ENCODE measurements at places on chromosomes 2 and 18. TPM values are rescaled to one million over a fixed set of nuclear protein-coding genes. Genes with fewer than 3 reads are reported as not detected.
A peak's percentile ranks its signal among the peaks of the same experiment; 100 is the strongest.

DNA sequence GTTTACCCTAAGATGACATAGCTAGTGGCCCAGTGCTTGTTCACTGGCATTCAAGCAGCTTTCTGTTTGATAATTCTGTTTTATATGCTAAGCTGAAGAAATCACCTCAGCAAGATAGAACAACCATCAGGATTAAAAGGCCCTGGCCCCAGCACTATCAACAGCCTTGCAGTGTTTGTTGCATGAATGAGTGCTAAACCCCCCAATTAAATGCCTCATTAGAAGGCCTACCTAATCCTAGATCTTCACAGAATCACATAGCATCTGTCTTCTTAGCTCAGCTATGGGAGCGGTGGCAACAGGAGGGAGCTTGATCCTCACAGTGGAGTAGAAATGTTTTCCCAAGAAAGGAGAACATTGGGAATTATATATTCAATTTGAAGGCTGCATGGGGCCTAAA lies 194.1 kb upstream of the HNMT start:
- DNase-seq, result no peak
- H3K27ac ChIP-seq, result no peak overlapping the region
- H3K27me3 ChIP-seq, result no peaks in the 10 kb centered on the region
- H3K4me1 ChIP-seq, result no peaks in the 10 kb centered on the region
- H3K4me3 ChIP-seq, result no peak overlapping the region
- no peaks in the 10 kb centered on the region for H3K36me3 ChIP-seq

Gene UCN
- not detected for polyA plus RNA-seq

DNA sequence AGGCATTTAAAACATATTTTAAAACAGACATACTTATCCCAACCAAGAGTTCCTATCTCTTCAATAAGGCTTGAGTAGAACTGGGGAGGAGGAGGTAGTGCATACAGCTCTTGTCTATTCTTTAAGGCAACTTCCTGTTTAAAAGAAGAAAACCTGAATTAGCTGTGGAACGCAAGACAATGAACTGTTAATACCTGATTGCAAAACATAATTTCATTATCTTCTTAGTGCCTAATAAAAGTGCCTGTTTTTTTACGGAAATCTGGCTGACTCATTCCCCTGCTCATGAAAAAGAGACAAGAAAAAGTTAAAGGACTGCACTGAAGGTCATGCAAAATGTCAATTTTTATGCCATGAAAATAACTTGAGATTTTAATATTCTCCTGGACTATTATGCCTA lies 19.2 kb downstream of the FANCL start:
- no peaks in the 10 kb centered on the region for H3K4me1 ChIP-seq
- H3K36me3 ChIP-seq, result peaks cover 14% of the 10 kb centered on the region
- no peaks in the 10 kb centered on the region for H3K27me3 ChIP-seq
- no peak for DNase-seq
- no peak overlapping the region for H3K27ac ChIP-seq

Gene AGXT
- polyA plus RNA-seq, result not detected

DNA sequence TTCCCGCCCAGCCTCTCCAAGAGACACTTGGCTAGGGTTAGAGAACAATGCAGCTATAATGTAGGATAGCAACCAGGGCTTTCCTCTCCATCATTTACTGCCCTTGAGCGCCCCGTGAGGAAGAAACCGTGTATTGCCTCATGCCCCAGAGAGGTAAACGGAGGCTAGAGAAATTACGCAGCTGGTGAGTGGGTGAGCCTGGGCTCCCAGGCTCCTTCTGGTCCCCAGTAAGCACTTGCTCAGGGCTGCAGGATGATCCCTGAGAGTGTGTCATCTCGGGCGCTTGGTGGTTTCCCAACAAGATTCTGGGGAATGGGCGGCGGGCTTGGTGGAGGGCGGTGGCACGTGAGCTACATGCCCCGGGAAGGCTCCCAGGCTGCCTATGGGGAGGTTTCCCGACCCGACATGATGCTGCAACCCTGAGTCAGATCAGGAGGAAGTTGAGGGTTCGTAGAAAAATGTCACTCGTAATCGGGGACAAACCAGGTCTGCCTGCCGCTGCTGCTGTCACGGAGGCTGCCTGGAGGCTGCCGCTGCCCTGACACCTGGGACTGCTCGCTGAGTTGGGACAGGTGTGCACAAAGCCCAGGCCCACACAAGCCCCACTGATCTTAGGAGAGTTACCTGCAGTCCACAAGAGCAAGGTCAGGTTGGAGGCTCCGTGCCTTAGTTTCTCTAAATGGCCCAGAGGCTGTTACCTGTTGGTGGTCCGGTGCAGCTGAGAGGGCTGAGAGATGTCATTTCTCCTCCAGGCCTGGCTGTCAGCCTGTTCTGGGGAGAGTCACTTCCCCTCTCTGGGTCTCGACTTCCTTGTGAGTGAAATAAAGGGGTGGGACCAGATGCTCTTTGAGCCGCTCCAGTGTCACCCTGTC lies at the start of gene GPR55:
Gene GPR55, minus strand, starts transcription at position 773 of the 872 bp plus-strand sequence. CDS start 14,280 bp downstream, outside the sequence.
- H3K4me1 ChIP-seq, result no peaks in the 10 kb centered on the region
- H3K36me3 ChIP-seq, result no peaks in the 10 kb centered on the region
- H3K27ac ChIP-seq, result no peak within 1 kb of the TSS
- no peak within 1 kb of the TSS for H3K4me3 ChIP-seq

DNA sequence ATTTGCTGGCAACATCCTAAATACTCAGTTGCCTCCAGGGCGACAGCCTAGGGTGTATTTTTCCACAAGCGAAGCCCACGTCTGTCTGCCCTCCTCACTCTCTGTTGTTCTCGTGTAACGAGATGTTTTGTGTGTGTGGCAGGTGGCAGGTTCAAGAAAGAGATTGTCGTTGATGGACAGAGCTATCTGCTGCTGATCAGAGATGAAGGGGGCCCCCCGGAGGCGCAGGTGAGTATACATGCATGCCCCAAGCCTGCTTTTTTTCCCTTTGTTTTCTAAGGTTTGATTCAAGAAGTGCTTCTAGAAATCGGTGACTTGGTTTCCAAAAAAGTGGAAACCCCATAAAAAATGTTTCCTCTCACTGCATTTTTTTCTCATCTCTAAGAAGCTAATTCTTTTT lies 247.0 kb downstream of the AGAP1 start:
- no peaks in the 10 kb centered on the region for H3K27me3 ChIP-seq
- peaks cover 29% of the 10 kb centered on the region for H3K4me1 ChIP-seq
- no peak overlapping the region for H3K4me3 ChIP-seq
- no peak overlapping the region for H3K27ac ChIP-seq
- H3K36me3 ChIP-seq, result peaks cover 3% of the 10 kb centered on the region
- DNase-seq, result peak; percentile 18

Gene FAHD2B
- polyA plus RNA-seq, result 18.1 TPM

DNA sequence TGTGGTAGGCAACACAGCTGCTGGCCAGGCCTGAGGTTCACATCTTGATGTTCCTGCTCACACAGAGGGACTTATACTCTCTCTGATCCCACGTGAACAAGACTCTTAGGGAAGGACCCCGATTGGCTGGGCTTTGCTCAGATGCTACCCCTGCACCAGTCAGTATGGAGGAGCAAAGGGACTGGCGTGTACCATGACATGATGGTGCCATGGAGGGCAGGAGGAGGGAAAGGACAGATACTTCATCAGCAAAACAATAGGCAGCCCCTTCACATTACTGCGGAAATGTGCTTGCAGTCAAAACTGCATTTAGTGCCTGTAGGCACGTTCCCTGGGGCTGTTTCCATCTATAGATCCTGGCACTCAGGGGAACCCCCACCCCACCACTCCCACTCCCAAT lies 42.7 kb downstream of the ZFP36L2 start:
- H3K36me3 ChIP-seq, result no peaks in the 10 kb centered on the region
- peak overlapping the region; percentile 41 for H3K27ac ChIP-seq
- H3K4me1 ChIP-seq, result peaks cover 18% of the 10 kb centered on the region
- no peak overlapping the region for H3K4me3 ChIP-seq
- no peaks in the 10 kb centered on the region for H3K27me3 ChIP-seq
- DNase-seq, result no peak

DNA sequence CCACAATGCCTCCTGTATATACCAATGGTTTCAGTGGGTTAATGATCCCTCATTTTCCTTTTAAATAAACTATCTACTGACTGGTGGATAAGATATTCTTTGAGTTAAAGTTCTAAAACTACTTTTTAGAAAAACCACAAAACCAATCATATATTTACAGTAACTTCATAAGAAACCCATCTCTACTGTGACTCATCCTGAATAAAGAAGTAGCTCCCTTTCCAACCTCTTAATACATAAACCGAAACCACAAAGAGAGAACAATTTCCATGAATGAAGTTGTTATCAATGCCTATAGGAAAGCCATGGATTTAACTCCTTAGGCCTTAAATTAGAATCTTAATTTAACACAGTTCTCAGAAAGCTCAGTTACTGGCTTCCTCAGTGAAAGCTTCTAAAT lies 227.0 kb upstream of the SMAD7 start:
- H3K36me3 ChIP-seq, result no peaks in the 10 kb centered on the region
- H3K27ac ChIP-seq, result no peak overlapping the region
- no peak for DNase-seq
- peaks cover 21% of the 10 kb centered on the region for H3K4me1 ChIP-seq
- no peak overlapping the region for H3K4me3 ChIP-seq

- H3K36me3 ChIP-seq, result no peaks in the 10 kb centered on the region
- DNase-seq, result peak; percentile 12
- peak within 1 kb of the TSS; percentile 70 for H3K4me3 ChIP-seq
Observed at GRCh38 chr2:85132834-85133637, at the start of gene TCF7L1. Gene TCF7L1, plus strand, starts transcription at chr2:85133392. Its CDS starts 293 bp downstream, at chr2:85133685.

DNA sequence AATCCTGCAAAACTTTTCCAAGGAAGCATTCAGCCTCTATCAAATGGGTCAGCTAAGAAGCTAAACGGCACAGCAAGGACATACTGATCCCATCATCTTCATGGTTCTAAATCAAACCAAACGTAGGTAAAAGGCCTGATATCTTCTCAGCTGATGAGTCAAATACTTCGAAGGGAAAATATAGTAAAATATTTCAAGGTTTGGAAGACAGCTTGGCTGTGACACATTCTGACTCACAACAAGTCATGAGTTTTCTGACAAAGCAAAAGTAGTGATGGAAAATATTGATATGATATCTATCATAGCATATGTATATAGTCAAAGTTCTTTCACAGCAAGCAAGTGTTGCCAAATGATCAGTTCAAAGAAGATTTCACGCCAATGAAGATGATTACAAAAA lies 31.5 kb downstream of the DOCK10 start:
- no peak for DNase-seq
- no peak overlapping the region for H3K4me3 ChIP-seq
- no peaks in the 10 kb centered on the region for H3K36me3 ChIP-seq
- no peak overlapping the region for H3K27ac ChIP-seq
- peaks cover 99% of the 10 kb centered on the region for H3K4me1 ChIP-seq
- no peaks in the 10 kb centered on the region for H3K27me3 ChIP-seq

- H3K27me3 ChIP-seq, result peaks cover 15% of the 10 kb centered on the region
- H3K4me1 ChIP-seq, result peaks cover 8% of the 10 kb centered on the region
- no peak overlapping the region for H3K4me3 ChIP-seq
- H3K36me3 ChIP-seq, result no peaks in the 10 kb centered on the region
Observed at GRCh38 chr2:232488097-232488711, 570 bp upstream of the ECEL1 start.
